ENCODE measurements at places on chromosomes 11 and 22. TPM values are rescaled to one million over a fixed set of nuclear protein-coding genes. Genes with fewer than 3 reads are reported as not detected.

Gene GRM5
- total RNA-seq: not detected

Gene IFITM5
- not detected for total RNA-seq

GRCh38 chr11:45791524-45791923 lies 13.4 kb upstream of the SLC35C1 start:
- DNase-seq: no peak

- no peak for DNase-seq
Measured at GRCh38 chr11:122728561-122728960, 73.0 kb downstream of the UBASH3B start.

DNA sequence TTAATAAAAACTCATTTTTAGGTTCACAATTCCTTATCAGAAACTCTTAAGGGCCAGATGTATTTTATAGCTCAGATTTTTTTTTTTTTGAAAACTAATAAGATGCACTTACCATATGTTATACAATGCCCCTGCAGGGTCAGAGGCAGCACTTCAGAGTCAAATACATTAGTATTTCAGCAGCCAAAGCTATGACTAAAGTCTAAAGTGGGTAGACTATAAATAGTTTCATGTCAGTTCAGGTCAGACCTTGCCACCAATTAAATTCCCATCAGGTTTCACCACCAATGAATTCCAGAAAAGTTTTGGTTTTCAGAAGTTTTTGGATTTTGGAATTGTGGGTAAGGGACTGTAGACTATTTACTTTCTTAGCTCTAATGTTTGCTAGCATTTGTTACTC lies 75.9 kb downstream of the FAM83F start:
- DNase-seq: no peak

GRCh38 chr11:120185706-120186455 lies 25.0 kb upstream of the OAF start:
- no peak for DNase-seq

DNA sequence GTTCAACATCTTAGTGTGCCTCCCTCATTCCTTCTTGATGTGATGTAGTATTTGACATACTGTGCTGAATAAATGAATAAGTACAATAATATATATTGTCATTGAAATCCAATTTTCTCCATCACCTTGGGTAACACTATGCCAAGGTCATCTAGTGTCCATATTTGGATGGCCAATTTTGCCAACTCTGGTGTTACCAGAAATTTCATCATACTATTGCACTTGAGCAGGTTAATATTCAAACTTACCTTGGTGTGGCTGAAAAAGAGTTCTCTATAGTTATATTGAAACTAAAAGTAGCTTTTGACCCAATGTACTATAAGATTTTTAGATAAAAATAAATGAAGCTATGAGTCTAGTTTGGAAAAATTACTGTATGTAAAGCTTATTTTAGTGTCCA lies 98.2 kb upstream of the SLC6A5 start:
- no peak for DNase-seq

DNA sequence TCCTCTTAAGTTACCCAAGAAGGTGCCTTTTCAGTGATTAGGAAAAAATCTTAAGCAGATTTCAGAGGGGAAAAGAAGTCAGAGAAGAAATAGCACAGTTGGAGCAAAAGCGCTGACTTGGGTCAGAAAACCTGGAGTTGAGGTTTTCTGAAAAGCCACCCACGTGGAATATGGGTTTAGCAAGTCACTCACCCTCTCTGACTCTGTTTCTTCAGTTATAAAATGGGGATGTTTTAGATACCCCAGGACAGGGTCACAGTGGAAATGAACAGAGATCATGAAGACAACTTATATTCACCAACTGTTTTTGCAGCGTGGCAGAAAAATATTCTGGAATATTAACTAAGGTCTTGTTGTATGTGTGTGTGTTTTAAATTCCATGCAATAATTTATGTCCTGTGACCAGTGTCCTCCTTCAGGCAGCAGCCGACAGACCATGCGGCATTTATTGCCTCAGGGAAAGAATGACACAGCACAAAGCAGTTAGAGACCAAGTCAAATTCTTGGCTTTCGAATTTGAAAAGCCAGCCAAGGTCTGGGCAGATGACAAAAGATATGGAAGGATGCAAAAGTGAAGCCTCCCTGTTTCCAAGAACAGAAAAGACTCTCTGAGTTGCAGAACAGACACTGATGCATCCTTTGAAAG lies 119.9 kb downstream of the MIAT start:
- no peak for DNase-seq

Gene TMEM45B
- 52.9 TPM for total RNA-seq

- no peak for DNase-seq
Measured at GRCh38 chr11:2318123-2318522, 16.3 kb downstream of the TSPAN32 start.

Gene OR51B5
- not detected for total RNA-seq

DNA sequence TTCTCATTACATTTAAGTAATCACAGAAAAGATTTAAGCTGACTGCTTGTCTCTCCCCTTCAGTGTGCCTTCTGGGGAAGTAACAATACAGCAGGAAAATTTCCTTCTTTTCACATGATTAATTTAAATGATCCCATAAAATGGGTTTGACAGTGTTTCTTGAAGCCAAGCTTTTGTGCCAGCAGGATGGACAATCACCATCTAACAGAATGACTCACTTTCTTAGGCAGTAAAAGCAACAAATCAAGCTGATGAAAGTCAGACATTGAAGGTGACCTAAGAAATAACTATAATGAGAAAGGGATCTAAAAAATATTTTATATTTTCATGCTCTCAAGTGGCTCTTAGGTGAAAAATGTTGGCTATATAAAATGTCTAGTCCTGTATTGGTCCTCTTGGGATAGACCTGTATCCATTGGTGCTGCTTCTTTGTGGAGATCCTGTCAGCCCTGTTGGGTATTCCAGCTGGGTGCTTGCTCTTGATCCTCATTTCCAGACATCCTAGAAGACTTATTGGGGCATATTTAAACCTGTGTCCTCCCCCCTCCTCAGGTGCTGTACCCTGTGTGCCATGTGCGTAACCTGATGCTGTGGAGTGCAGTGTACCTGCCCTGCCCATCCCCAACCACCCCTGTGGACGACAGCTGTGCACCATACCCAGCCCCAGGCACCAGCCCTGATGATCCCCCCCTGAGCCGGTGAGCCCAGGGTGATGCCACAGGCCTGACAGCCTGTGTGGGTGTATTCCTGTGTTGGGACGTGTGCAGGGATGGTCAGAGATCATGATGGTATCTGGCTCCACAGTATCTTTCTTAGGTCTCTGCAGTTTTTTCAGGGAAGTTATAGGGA lies 62.7 kb upstream of the HORMAD2 start:
- no peak for DNase-seq

GRCh38 chr11:67576735-67577475 lies 6.7 kb upstream of the GSTP1 start:
- DNase-seq: no peak

Gene HTR3A
- not detected for total RNA-seq

DNA sequence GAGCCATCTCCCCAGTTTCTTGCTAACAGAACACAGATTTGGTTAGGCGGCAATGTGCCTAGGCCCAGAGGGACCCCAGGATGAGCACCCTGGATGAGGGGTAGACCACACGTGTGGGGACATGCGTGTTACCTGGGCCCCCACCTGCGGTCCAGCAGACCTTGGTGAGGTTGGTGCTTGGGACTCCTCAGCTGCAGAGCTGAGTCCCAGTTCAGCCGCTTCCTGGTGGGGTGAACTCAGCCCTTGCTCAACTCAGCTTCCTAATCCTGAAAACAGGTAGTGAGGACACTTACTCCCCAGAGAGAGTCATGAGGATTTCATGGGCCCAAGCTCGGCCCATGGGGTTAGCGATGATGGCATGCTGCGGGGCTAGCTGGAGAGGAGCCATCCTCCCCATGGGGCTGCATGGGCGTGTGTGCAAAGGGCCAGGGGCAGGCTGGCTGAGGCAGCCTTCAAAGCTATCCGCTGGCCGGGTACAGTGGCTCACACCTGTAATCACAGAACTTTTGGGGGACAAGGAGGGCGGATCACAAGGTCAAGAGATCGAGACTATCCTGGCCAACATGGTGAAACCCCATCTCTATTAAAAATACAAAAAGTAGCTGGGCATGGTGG lies 46.9 kb upstream of the SHISAL1 start:
- no peak for DNase-seq

- DNase-seq: no peak
Measured at GRCh38 chr11:96019810-96020747, 96.2 kb upstream of the MTMR2 start.

DNA sequence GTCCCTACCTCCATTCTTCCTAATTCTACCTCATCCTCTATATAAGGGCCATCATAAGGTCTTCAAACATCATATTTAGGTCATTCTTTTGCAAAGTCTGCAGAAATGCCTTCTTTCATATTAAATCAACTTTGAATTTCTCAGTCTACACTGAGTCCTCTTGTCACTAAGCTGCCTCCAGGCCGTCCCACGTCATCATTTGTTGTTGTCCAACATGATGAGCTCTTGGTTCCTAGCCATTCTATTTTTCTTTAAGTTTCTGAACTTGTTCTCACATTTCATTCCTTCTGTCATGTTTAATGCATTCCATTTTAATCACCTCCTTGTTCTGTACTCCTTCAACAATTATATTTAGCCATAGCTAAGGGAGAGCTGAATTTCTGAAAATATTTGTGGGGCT lies 59.2 kb upstream of the PGR start:
- DNase-seq: no peak

Data from HT-29 (cell line).